ENCODE measurements at places on chromosomes 5 and 9. TPM values are rescaled to one million over a fixed set of nuclear protein-coding genes. Genes with fewer than 3 reads are reported as not detected.

MARCOL gene
- not detected for total RNA-seq

C5orf58 gene
- total RNA-seq, result 0.15 TPM

GPR21 gene
- not detected for total RNA-seq

NKD2 gene
- 12.3 TPM for total RNA-seq

OGN gene
- 0.08 TPM for total RNA-seq

LRRC14B gene
- total RNA-seq, result 0.82 TPM

DMGDH gene
- total RNA-seq, result 0.54 TPM

TIMD4 gene
- total RNA-seq, result not detected

GABRA6 gene
- total RNA-seq, result not detected

ZNF608 gene
- 37.5 TPM for total RNA-seq

BAG1 gene
- 95.8 TPM for total RNA-seq

GRXCR2 gene
- not detected for total RNA-seq

ZDHHC11B gene
- total RNA-seq, result 1.4 TPM

PLPP7 gene
- total RNA-seq, result 3.3 TPM

ACOT12 gene
- total RNA-seq, result 0.74 TPM

RPL7A gene
- total RNA-seq, result 1,104 TPM

CCL27 gene
- total RNA-seq, result 0.95 TPM

TRPM3 gene
- total RNA-seq, result not detected

BHMT2 gene
- not detected for total RNA-seq

KIF4B gene
- 0.10 TPM for total RNA-seq

INSL4 gene
- total RNA-seq, result not detected

IL7R gene
- total RNA-seq, result 0.90 TPM

ZBED3 gene
- 6.8 TPM for total RNA-seq

C5orf34 gene
- 6.3 TPM for total RNA-seq

GABBR2 gene
- 6.3 TPM for total RNA-seq

PDE8B gene
- 0.62 TPM for total RNA-seq

WNT8A gene
- not detected for total RNA-seq

SGCD gene
- not detected for total RNA-seq

PROB1 gene
- total RNA-seq, result 2.3 TPM

SAPCD2 gene
- 18.4 TPM for total RNA-seq

WHRN gene
- 18.0 TPM for total RNA-seq

RETREG1 gene
- total RNA-seq, result 0.74 TPM

SNCAIP gene
- not detected for total RNA-seq

AK8 gene
- total RNA-seq, result 0.39 TPM

ALDH1B1 gene
- total RNA-seq, result 34.2 TPM

ABO gene
- total RNA-seq, result 0.10 TPM

CCNJL gene
- 35.0 TPM for total RNA-seq

PCDHGB7 gene
- total RNA-seq, result 6.7 TPM

ARHGEF28 gene
- total RNA-seq, result 34.8 TPM

GADD45G gene
- total RNA-seq, result 1.2 TPM

PCDHB10 gene
- 0.72 TPM for total RNA-seq

FRMPD1 gene
- 0.21 TPM for total RNA-seq

HACD4 gene
- 0.13 TPM for total RNA-seq

FBP1 gene
- 0.36 TPM for total RNA-seq

RMRP gene
- 29,896 TPM for total RNA-seq

JMY gene
- total RNA-seq, result 6.1 TPM

MEIKIN gene
- total RNA-seq, result not detected

PPP2R2B gene
- 8.8 TPM for total RNA-seq

CDK5RAP2 gene
- 47.7 TPM for total RNA-seq

LCNL1 gene
- 0.82 TPM for total RNA-seq

All from Panc1 (cell line).